ENCODE measurements at places on chromosomes 2 and 18.

DNA sequence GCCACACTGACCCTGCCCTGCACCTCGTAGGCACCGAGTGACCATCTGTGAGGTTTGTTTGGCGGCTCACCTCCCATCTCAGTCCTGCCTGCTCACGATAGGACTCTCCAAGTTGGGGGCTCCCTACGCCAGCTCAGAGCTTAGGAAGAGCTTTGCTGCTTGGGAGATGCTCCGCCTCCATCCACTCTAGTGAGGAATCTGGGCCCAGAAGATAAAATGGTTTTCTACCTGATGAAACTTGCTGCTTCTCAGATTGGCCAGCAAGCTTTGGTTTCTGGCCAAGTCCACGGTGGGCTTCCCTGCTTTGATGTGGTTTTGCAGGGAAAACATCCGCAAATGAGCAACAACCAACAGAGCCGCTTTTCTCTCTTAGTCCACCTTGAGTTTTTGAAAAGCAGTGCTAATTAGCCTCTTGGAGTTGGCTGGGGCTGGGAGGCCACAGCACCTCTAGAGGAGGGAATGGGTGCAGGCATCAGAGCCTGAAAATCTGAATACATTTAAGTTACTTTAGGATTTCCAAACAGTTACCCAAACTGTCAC, 42.2 kb downstream of the THNSL2 start:
- DNase-seq: no peak

GRCh38 chr2:217249121-217250012, 389.5 kb upstream of the TNP1 start:
- DNase-seq: no peak

DNA sequence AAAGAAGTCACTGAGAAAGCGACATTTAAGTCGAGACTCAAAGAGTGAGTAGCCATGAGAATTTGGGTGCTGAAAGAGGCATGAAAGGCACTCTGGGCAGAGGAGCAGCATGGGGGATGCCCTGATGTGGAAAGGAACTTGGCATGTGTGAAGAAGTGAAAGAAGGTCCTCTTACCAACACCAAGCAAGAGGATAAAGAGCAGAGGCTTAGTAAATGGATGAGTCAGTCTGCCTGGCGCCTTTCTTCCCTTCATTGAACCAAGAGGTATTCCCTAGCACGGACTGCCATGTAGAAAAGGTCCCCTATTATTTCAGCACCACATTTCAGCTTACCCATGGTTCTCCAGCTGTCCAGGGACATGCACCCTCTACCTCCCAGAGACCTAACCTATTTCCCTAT, 221.1 kb upstream of the NRP2 start:
- no peak for DNase-seq

DNA sequence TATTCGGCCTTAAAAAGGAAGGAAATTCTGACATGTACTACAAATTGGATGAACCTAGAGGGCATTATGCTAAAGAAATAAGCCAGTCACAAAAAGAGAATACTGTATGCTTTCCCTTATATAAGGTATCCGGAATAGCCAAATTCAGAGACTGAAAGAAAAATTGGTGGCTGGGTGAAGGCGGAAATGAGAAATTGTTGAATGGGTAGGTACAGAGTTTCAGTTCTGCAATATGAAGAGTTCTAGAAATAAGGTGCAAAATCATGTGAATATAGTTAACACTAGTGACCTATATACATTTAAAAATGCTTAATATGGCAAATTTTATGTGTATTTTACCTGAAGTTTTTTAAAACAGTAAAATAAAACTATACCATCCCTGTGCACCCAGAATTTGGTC, 43.1 kb downstream of the RMP24 start:
- DNase-seq: no peak

DNA sequence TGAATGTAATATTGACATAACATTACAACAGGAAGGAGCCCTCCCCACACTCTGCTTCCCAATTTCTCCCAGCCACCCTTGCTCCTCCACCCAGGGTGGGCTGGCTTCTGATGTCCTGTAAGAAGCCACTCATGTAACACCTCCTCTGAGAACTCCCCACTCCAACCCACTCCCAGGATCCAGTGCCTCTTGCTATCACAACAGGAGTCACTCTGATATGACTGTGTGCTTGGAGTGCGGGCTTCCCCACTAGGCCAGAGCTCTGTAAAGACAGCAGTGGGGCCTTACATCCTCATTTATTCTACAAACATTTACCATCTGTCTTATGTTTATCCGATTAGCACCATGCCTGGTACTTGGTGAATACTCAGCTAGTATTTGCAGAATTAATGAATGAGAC, 65.1 kb downstream of the PTGR3 start:
- DNase-seq: no peak
